ENCODE measurements at places on chromosomes 3 and 15. TPM values are rescaled to one million over a fixed set of nuclear protein-coding genes. Genes with fewer than 3 reads are reported as not detected.
A peak's percentile ranks its signal among the peaks of the same experiment; 100 is the strongest.

B4GALT4 gene
- polyA plus RNA-seq = 26.2 TPM

WDR53 gene
- polyA plus RNA-seq = 9.8 TPM

GPR149 gene
- polyA plus RNA-seq = not detected

GRIP2 gene
- polyA plus RNA-seq = 1.4 TPM

RTP1 gene
- not detected for polyA plus RNA-seq

GOLGA8A gene
- 67.6 TPM for polyA plus RNA-seq

TNNC1 gene
- 0.79 TPM for polyA plus RNA-seq

MUC20 gene
- polyA plus RNA-seq = 18.9 TPM

MYRIP gene
- polyA plus RNA-seq = 0.81 TPM

ISLR gene
- 0.45 TPM for polyA plus RNA-seq

STAB1 gene
- polyA plus RNA-seq = 2.0 TPM

MYH15 gene
- 0.35 TPM for polyA plus RNA-seq

ATP2C1 gene
- polyA plus RNA-seq = 62.2 TPM

KBTBD8 gene
- 0.81 TPM for polyA plus RNA-seq

AGBL1 gene
- 0.04 TPM for polyA plus RNA-seq

BAHD1 gene
- polyA plus RNA-seq = 13.3 TPM

CPA3 gene
- polyA plus RNA-seq = 8.5 TPM

TICRR gene
- 4.1 TPM for polyA plus RNA-seq

DNA sequence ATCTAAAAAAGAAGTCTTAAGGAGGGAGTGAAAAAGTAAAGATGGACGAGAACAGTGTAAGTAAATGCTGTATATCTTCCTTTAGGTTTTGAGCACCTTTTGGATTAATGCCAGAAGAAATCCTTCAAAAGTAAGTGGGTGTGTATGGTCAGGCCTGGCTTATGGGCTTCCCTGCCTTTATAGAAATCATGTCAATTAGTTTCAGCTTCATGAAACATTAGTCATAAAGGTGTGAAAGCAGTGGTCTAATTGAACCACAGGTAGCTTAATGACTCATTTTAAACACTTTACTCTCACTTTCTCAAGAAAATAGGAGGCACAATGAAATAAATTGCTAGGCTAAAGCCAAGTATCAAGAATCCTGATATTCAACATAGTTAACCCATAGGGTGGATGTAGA, 467.4 kb upstream of the DPPA4 start:
- DNase-seq = no peak

- DNase-seq = peak; percentile 80
Measured at GRCh38 chr15:68795298-68795848, 25.3 kb downstream of the ANP32A start.

DNA sequence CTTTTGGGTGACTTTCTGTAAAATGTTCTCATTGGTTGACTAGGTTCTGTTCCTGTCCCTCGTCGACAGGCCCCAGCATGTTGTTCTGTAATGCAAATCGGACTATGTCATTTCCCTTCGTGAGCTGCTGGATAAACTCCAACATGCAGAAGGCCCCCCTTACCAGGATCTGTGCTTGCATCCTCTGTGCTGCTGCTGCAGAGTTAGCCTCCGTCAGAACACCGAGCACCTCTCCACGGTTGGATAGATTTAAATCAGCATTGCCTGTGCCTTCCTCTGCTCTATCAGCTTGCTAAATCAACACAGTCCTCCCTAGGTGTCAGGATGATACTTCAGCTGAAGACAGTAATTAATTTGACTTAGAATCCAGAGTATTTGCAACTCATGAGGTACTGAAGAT, 12.7 kb upstream of the MINDY4B start:
- no peak for DNase-seq

DNA sequence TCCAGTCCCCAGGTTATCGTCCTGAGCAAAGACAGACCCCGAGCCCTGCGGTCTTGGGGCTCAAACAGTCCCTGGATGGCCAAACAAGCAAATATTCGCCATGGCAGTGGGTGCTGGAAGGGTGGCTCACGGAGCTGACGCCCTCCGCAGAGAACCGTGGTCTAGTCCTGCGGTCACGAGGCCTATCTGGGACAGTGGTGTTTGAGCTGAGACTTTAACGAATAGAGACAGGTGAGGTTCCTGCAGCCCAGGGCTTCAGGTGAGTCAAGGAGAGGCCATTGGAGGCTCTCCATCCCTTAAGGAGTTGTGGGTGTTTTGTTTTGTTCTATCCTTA, 399 bp upstream of the SUCLG2 start:
- no peak for DNase-seq

GRCh38 chr3:65052101-65052500, 364.3 kb upstream of the ADAMTS9 start:
- no peak for DNase-seq

- DNase-seq = no peak
Measured at GRCh38 chr15:51884517-51885236, 55.2 kb downstream of the TMOD3 start.

GRCh38 chr3:140403079-140403478, 274.8 kb upstream of the TRIM42 start:
- DNase-seq = no peak

- DNase-seq = no peak
Measured at GRCh38 chr3:18216996-18217395, 208.1 kb downstream of the SATB1 start.

DNA sequence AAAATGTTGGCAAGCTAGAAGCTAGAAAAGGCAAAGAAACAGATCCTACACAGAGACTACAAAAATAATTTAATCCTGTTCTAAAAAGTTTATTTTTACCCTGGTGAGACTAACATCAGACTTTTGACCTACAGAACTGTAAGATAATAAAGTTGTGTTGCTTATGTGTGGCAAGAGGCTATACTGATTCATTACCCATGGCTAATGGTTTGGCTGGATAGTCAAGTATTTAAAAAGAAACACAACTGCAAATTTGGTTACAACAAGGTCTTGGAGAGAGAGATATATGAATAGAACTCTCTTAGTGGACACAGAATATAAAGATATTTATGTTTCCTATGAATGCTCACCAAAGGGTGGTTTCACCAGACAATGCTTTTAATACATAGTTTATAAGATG, 364.2 kb upstream of the PLSCR5 start:
- no peak for DNase-seq

DNA sequence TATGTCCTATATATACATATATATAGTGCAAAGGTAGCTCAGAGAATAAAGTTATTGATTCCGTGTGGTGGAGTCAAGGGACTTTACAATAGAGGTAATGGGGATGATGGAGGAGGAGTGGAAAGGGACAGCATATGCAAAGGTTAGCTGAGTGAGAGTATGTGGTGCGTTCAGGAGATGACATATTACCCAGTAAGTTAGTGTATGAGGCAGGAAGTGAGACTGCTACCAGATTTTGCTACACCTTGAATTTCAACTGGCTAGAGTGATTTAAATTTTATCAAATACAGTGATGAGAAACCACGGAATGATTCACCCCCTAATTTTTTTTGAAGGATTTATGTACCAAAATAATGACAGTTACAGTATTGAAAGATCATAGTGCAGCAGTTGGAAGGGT, 2.8 kb downstream of the ACTL6A start:
- DNase-seq = no peak

GRCh38 chr15:74768771-74769342, 13.0 kb upstream of the CSK start:
- DNase-seq = peak; percentile 60

- DNase-seq = no peak
Measured at GRCh38 chr3:194054540-194054939, 81.4 kb upstream of the HES1 start.

GRCh38 chr3:195790901-195791300, 20.8 kb downstream of the MUC4 start:
- DNase-seq = no peak

DNA sequence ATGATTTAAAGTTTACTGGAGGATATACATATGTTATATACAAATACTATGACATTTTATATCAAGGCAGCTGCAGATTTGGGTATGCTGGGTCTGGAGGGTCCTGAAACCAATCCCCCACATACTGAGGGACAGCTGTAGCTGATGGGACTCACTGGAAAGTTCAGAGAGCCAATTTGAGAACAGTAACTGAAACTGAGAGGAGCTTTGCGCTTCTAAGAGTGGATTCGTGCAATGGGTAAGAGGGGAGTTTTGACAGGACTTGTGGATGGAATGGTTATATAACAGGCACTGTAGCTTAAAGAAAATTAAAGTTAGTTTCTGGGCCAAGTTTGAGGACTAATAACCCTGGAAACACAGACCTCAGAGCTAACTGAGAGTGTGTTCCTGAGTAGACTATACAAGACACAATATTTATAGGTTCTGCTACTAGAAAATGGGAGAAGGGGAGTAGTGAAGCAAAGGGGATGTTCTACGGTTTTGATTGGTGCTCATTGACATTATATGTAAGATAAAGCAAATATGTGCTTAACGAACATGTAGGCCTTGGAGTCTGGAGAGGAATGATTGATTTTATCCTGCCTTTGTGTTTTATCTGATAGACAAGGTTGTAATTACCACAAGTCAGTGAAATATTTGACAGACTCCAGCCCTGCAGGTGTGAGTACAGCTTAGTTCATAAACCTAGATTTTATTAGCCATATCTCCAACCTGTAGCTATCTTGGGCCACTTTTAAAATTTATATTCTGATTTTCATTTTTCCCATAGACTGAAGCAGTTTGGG, 4.8 kb upstream of the ZMAT3 start:
- DNase-seq = no peak

GRCh38 chr3:45209526-45209925, 16.6 kb downstream of the TMEM158 start:
- no peak for DNase-seq

GRCh38 chr15:33028495-33028894, 166.0 kb downstream of the FMN1 start:
- DNase-seq = no peak

- no peak for DNase-seq
Measured at GRCh38 chr15:88646088-88646405, 7.2 kb downstream of the ISG20 start.

- DNase-seq = no peak
Measured at GRCh38 chr15:44328135-44328534, 39.6 kb downstream of the GOLM2 start.

DNA sequence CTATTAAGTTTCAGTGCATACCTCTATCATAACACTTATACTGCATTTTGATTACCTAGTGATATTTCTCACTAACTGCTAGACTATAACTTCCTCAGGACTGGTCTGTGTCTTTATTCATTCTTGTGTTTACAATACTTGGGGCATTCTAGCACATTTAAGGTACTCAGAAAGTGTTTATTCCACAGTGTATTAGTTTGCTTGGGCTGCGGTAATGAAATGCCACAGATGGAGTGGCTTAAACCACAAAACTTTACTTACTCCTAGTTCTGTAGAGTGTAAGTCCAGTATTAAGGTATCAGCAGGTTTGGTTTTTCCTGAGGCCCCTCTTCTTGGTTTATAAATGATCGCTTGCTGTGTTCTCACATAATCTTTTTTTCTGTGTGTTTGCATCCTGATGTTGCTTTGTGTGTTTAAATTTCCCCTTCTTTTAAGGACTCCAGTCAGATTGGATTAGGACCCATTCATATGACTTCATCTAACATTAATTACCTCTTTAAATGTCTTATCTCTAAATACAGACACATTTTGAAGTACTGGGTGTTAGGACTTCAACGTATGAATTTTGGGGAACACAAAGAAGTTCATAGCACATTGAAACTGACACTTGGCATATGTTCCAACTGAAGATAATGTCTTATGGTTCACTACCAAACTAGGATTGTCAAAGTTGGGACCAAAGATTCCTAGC, 23.9 kb downstream of the RNF111 start:
- no peak for DNase-seq

- no peak for DNase-seq
Measured at GRCh38 chr3:125511420-125512118, 8.4 kb downstream of the SNX4 start.

DNA sequence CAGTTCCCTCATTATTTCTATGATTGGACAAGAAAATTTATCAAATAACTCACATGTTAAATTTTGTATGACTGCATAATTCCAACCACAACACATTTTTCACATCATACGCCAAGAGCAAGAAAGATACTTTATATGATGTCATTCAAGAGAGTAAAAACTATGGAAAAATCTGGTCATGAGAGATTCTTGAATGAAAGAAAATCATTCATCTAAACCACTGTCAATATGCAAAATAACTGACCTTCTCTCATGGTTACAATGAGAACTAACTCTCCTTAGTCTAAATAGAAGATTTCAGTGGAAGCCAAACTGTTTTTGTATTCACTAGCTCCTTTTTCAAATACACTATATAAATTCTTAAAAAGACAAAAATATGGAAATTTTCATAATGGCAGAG, 124.6 kb downstream of the CBLB start:
- no peak for DNase-seq

- DNase-seq = no peak
Measured at GRCh38 chr3:31659246-31659645, 126.5 kb downstream of the STT3B start.

- DNase-seq = no peak
Measured at GRCh38 chr15:69881766-69882165, 216.0 kb downstream of the TLE3 start.

DNA sequence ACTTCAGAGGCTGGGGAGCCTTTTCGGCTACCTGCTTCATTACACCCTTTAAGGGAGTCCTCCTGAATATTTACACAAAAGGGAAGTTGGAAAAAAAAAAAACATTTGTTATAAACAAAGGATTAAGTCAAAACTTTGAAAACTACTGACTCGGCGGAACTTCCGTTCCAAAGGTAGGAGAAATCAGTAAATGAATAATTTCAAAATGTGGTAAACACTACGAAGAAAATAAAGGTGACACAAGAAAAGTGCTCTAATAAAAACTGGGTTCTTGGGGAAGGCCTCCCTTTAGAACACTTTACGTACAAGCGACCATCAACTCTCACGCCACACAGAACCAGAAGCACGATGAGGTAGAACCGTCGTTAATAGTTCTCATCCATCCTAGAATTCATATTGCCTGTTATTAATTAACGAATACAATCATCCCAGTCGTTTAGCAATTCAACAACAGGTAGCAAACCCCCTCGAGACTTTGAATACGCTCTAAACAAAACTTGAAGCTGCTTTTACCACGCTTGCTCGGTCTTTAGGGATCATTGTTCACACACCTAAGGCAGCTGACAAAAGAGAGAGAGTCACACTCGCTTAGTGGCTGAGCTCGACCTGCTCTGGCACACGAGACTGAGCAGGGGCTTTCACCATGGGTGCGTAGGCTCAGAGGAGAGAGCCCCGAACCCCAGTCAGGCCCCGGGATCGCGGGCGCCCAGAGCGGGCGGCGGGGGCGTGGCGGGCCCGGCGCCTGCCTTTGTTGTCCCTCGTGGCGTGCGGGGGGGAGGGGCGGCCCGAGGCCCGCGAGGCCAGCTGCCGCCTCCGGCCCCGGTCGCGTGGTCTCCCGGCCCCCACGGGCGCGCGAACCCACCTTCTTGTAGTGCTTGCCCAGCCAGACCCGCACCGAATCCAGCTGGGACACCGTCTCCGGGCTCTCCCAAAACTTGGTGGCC, 680 bp downstream of the SMARCC1 start:
- DNase-seq = peak; percentile 81

DNA sequence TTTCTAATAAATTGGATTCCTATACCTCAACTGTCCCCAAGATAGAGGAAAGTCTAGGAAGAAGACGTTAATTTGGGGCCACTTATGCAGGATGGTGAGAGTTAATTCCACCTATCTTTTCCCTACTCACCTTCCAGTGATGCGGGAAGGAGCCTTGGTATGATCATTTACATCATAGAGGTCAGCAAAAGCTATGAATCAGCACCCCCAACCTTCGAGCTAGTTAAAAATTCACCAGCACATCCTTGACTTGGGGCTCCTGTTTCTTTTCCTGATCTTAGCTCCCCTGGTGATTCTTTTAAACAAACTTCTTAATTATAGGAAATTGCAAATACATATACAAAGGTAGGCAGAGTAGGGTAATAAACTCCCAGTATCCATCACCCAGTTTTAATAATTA, 366.6 kb downstream of the SOX2 start:
- DNase-seq = peak; percentile 60
